ENCODE measurements at places on chromosomes 2 and 18. TPM values are rescaled to one million over a fixed set of nuclear protein-coding genes. Genes with fewer than 3 reads are reported as not detected.

ASAP2 gene
- total RNA-seq = 2.9 TPM

BCL2 gene
- 1.4 TPM for total RNA-seq

RTP5 gene
- total RNA-seq = not detected

CAPN14 gene
- total RNA-seq = not detected

TXNDC2 gene
- total RNA-seq = not detected

ASTL gene
- not detected for total RNA-seq

SLC9A2 gene
- not detected for total RNA-seq

CFC1 gene
- not detected for total RNA-seq

CNOT9 gene
- 39.3 TPM for total RNA-seq

NOSTRIN gene
- 3.6 TPM for total RNA-seq

SERPINB2 gene
- total RNA-seq = not detected

DOK1 gene
- 3.5 TPM for total RNA-seq

CD226 gene
- 1.5 TPM for total RNA-seq

SLC30A3 gene
- not detected for total RNA-seq

GRCh38 chr18:45086777-45087176 is 406.1 kb downstream of the SETBP1 start:
- H3K36me3 ChIP-seq = no peaks in the 10 kb centered on the region
- no peak overlapping the region for H3K27ac ChIP-seq
- no peaks in the 10 kb centered on the region for H3K4me1 ChIP-seq
- no peak for DNase-seq
- H3K4me3 ChIP-seq = no peak overlapping the region

GRCh38 chr2:175877845-175878544 is 124.1 kb downstream of the LNPK start:
- H3K4me3 ChIP-seq = no peak overlapping the region
- no peaks in the 10 kb centered on the region for H3K36me3 ChIP-seq
- H3K27ac ChIP-seq = no peak overlapping the region
- no peak for DNase-seq

DNA sequence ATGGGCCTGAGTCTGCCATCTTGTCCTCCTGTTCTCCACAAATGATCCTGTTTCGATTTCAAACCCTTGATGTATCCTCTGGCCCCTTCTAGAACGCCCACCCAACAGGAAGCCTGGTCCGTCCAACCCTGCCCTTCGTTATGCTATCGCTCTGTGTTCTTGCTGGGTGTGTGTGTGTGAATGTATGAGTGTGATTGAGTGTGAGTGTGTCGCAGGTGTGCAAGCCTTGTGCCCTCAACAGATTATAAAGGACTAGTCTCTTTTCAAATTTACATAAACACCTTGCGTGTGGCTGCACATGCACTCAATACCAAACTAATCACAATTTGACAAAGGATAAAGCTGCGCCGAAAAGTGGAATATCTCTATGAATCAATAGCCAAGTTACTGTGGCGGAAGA is 149.5 kb upstream of the SALL3 start:
- H3K4me1 ChIP-seq = no peaks in the 10 kb centered on the region
- H3K36me3 ChIP-seq = no peaks in the 10 kb centered on the region
- no peak overlapping the region for H3K4me3 ChIP-seq

DNA sequence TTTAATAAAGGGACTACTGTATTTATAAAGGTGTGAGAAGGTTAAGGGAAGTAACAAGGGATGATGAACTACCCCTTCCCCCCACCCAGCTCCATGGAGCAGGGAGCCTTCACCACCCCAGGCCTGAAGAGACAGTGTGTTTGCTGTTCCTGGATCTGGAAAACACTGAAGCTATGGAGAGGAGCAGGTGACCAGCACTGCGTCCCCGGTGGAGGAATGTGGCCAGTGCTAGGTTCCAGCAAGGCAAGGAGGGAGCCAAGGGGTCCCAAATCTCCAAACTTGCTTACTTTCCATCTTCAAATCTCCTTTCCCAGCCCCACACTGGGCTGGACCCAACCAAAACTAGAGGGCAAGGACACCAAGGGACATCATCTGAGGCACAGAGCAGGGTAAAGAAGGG is 128.7 kb upstream of the CD302 start:
- no peak for DNase-seq
- H3K4me3 ChIP-seq = no peak overlapping the region
- H3K4me1 ChIP-seq = no peaks in the 10 kb centered on the region
- no peaks in the 10 kb centered on the region for H3K36me3 ChIP-seq

- no peaks in the 10 kb centered on the region for H3K4me1 ChIP-seq
- no peak overlapping the region for H3K4me3 ChIP-seq
- H3K27ac ChIP-seq = no peak overlapping the region
- H3K36me3 ChIP-seq = no peaks in the 10 kb centered on the region
Measured at GRCh38 chr2:8479298-8479697, 202.6 kb upstream of the ID2 start.

- H3K36me3 ChIP-seq = no peaks in the 10 kb centered on the region
- DNase-seq = no peak
- no peaks in the 10 kb centered on the region for H3K27me3 ChIP-seq
- no peak overlapping the region for H3K27ac ChIP-seq
- H3K4me1 ChIP-seq = no peaks in the 10 kb centered on the region
- H3K4me3 ChIP-seq = no peak overlapping the region
Measured at GRCh38 chr18:35019933-35020332, 21.3 kb upstream of the MAPRE2 start.

- no peak overlapping the region for H3K4me3 ChIP-seq
- no peaks in the 10 kb centered on the region for H3K4me1 ChIP-seq
- DNase-seq = no peak
- no peaks in the 10 kb centered on the region for H3K27me3 ChIP-seq
- no peaks in the 10 kb centered on the region for H3K36me3 ChIP-seq
Measured at GRCh38 chr18:68085251-68085650, 568.7 kb upstream of the DSEL start.

GRCh38 chr18:62436636-62437234 is 86.1 kb upstream of the ZCCHC2 start:
- DNase-seq = peak; percentile 45
- no peaks in the 10 kb centered on the region for H3K36me3 ChIP-seq

- no peaks in the 10 kb centered on the region for H3K27me3 ChIP-seq
- H3K36me3 ChIP-seq = no peaks in the 10 kb centered on the region
- no peak overlapping the region for H3K4me3 ChIP-seq
- no peaks in the 10 kb centered on the region for H3K4me1 ChIP-seq
- no peak overlapping the region for H3K27ac ChIP-seq
Measured at GRCh38 chr2:36716111-36716510, 19.6 kb downstream of the VIT start.

- H3K4me3 ChIP-seq = no peak overlapping the region
- no peaks in the 10 kb centered on the region for H3K27me3 ChIP-seq
- H3K27ac ChIP-seq = no peak overlapping the region
- no peak for DNase-seq
- H3K36me3 ChIP-seq = no peaks in the 10 kb centered on the region
- no peaks in the 10 kb centered on the region for H3K4me1 ChIP-seq
Measured at GRCh38 chr2:234241656-234242458, 191.4 kb downstream of the SPP2 start.

DNA sequence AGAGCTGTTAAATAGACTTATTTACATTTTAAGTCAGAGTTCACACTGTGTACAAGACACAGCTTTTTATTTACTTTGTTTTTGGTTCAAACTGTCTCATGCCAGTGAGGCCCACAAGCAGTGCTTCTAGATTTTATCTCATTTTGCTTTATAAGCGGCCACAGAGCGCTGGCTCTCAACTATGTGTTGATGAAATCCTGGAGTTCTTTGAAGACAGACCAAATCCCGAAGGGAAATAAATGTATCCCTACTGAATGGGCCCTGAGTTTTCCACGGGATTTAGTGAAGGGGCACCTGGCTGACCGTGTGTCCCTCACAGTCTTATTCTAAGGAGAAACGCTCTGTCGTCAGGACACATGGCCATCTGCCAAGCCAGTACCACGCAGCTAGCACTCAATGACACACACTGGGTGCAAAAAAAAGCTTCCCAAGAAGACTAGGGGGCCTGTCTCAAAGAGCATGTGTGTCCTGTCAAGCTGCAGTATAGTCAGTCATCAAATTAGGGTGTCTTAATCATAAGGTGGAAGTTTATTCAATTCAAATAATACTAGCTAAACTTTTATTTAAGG is 23.4 kb downstream of the LYPD1 start:
- H3K27ac ChIP-seq = no peak overlapping the region
- no peaks in the 10 kb centered on the region for H3K27me3 ChIP-seq
- no peak for DNase-seq
- H3K4me1 ChIP-seq = peaks cover 15% of the 10 kb centered on the region

- no peak overlapping the region for H3K4me3 ChIP-seq
- no peaks in the 10 kb centered on the region for H3K27me3 ChIP-seq
- H3K36me3 ChIP-seq = no peaks in the 10 kb centered on the region
- no peak for DNase-seq
Measured at GRCh38 chr2:148893906-148894305, 18.9 kb downstream of the KIF5C start.

DNA sequence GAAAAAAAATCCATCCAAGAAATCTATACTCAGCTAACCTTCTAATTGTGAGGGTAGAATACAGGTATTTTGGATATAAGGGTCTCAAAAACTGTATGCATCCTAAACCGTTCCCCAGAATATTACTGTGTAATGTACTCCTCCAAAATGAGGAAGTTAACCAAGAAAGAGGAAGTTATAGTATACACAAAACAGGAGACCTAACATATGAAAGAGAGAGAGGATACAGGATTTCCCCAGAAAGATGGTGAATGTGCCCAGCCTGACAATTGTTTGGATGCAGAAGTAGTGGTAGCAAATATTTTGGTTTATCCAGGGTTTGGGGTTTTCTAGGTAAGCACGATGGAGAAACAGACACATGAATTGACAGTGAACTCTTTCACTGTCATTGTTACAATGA is 50.6 kb downstream of the GALNT3 start:
- no peaks in the 10 kb centered on the region for H3K36me3 ChIP-seq
- no peaks in the 10 kb centered on the region for H3K27me3 ChIP-seq
- DNase-seq = no peak
- no peak overlapping the region for H3K27ac ChIP-seq
- H3K4me3 ChIP-seq = no peak overlapping the region

- DNase-seq = no peak
- no peaks in the 10 kb centered on the region for H3K27me3 ChIP-seq
- no peak overlapping the region for H3K27ac ChIP-seq
- H3K4me1 ChIP-seq = no peaks in the 10 kb centered on the region
Measured at GRCh38 chr2:182550234-182550633, 123.4 kb upstream of the PDE1A start.

DNA sequence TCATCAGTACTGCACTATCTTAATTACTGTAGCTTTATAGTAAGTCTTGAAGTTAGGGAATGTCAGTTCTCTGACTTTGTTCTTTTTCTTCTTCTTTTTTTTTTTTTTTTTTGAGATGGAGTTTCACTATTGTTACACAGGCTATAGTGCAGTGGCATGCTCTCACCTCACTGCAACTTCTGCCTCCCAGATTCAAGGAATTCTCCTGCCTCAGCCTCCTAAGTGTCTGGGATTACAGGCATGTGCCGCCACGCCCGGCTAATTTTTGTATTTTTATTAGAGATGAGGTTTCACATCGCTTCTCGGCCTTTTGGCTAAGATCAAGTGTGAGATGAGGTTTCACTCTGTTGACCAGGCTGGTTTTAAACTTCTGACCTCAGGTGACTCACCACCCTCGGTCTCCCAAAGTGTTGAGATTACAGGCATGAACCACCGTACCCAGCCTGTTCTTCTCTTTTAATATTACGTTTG is 41.9 kb upstream of the TANC1 start:
- no peaks in the 10 kb centered on the region for H3K4me1 ChIP-seq
- no peaks in the 10 kb centered on the region for H3K27me3 ChIP-seq
- no peak for DNase-seq
- no peak overlapping the region for H3K4me3 ChIP-seq
- H3K27ac ChIP-seq = no peak overlapping the region

- no peak for DNase-seq
- H3K36me3 ChIP-seq = no peaks in the 10 kb centered on the region
- H3K4me3 ChIP-seq = no peak overlapping the region
Measured at GRCh38 chr18:63255435-63255834, 64.1 kb downstream of the BCL2 start.
